ENCODE measurements at places on chromosomes 11 and 22.
A peak's percentile ranks its signal among the peaks of the same experiment; 100 is the strongest.

DNA sequence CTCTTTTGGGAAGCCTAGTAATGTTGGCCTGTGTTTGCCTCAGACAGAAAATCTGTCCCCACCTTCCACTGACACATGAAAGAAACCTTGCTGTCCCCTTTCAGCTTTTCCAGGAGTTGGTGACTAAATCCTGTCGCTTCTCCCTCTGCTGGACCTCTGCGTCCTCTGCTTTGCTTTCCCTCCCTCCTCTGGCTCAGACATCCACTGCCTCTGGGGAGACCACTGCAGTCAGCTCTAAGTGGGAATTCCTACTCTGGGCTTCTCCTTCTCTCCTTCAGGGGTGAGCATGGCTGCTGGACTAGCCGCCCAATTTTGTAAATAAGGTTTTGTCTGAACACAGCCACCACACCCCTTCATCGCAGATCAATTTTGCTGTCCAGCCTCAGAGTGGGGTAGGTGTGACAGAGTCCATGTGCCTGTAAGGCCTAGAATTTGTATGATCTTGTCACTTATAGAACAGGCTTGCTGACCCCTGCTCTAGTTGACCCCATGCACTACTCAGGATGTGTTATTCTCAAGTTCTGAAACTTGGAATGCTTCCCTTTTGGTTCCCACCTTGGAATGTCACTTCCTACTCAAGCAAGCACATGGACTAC is 23.0 kb downstream of the LRRC74B start:
- DNase-seq: no peak

DNA sequence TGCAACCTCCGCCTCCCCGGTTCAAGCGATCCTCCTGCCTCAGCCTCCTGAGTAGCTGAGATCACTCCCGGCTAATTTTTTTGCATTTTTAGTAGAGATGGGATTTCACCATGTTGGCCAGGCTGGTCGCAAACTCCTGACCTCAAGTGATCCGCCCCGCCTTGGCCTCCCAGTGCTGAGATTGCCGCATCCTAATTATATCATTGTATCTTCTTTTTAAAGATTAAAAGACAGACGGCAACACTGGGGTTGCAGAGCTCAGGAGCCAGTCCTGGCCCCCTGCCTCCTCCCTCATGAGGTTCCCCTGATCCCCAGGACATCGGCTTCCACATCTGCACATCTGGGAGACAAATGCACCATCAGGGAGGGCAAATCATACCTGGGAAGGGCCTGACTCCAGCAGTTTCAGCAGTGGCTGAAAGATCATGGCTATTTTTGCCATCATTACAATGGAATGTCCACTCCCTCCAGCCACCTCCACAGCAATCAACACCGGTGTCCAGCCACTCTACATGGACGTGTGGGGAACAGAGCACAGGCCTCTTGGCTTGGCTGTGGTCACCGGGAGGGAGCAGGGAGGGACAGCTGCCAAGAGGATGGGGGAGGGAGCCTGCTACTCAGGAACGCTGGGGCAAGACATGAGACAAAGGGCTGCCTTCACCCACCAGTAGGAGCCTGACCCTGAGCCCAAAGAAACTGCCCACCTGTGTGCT is 9.2 kb upstream of the CELSR1 start:
- no peak for DNase-seq

DNA sequence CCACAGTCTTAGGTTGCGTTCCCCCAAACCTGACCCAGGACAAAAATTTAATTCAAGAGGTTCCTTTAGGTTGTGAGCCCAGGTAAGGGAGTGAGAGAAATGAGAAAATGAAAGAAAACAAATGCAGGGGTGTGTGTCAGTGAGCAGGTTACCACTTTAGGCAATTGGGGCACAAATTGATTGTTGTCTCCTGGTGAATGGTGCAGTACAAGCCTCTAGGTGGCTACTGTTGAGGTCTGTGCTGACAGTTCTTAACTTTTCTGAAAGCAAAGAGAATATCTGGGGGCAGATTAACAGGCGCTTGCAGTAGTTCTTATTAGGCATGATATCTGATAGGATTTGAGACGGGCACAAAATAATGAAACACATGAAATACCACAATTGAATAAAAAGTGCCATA is 894.6 kb downstream of the FAM181B start:
- no peak for DNase-seq

- peak; percentile 71 for DNase-seq
Measured at GRCh38 chr11:60971520-60971919, at the start of gene CD6. CD6 (plus strand) TSS chr11:60971680; CDS start chr11:60971866, 186 bp downstream.

- DNase-seq: no peak
Measured at GRCh38 chr22:27879923-27880322, 39.1 kb downstream of the PITPNB start.

GRCh38 chr11:21988477-21988876 is 204.4 kb upstream of the ANO5 start:
- no peak for DNase-seq

GRCh38 chr22:23452231-23453010 is 127.7 kb downstream of the IGLL1 start:
- DNase-seq: no peak

GRCh38 chr11:16027621-16028020 is 328.7 kb downstream of the SOX6 start:
- no peak for DNase-seq

GRCh38 chr11:35288309-35288708 is 131.0 kb downstream of the SLC1A2 start:
- no peak for DNase-seq

- DNase-seq: no peak
Measured at GRCh38 chr11:135017296-135017695, 605.3 kb upstream of the B3GAT1 start.

- DNase-seq: peak; percentile 27
Measured at GRCh38 chr11:9313648-9314290, 624 bp downstream of the TMEM41B start.
